ENCODE measurements at places on chromosomes 3 and 15. TPM values are rescaled to one million over a fixed set of nuclear protein-coding genes. Genes with fewer than 3 reads are reported as not detected.

- no peak for DNase-seq
Observed at GRCh38 chr3:129058441-129059200, 2.0 kb upstream of the GP9 start.

GRCh38 chr3:45211466-45212094, 14.5 kb downstream of the TMEM158 start:
- DNase-seq: no peak

DNA sequence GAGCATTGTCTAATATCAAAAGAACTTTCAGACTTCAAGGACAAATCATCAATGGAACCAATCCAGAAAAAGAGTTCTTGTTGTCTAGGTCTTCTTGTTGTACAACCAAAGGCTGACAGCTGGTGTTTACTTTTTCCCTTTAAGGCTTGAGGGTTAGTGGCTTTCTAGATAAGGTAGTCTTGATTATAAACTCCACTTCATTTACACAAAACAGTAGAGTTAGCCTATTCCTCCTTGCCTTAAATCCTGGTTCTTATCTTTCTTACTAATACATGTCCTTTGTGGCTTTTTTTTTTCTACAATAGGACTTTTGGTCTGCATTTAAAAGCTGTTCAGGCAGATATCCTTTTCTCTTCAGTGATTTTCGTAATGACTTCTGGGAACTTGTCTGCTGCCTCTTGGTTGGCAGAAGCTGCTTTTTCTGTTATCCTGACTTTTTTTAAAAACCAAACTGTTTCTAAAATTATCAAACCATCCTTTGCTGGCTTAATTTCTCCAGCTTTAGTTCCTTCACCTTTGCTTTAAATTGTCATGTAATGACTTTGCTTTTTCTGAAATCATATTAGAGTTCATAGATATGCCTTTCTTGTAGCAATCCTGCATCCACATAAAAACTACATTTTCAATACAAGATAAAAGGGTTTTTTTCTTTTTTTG, 44.8 kb downstream of the STRIT1 start:
- DNase-seq: no peak

DNA sequence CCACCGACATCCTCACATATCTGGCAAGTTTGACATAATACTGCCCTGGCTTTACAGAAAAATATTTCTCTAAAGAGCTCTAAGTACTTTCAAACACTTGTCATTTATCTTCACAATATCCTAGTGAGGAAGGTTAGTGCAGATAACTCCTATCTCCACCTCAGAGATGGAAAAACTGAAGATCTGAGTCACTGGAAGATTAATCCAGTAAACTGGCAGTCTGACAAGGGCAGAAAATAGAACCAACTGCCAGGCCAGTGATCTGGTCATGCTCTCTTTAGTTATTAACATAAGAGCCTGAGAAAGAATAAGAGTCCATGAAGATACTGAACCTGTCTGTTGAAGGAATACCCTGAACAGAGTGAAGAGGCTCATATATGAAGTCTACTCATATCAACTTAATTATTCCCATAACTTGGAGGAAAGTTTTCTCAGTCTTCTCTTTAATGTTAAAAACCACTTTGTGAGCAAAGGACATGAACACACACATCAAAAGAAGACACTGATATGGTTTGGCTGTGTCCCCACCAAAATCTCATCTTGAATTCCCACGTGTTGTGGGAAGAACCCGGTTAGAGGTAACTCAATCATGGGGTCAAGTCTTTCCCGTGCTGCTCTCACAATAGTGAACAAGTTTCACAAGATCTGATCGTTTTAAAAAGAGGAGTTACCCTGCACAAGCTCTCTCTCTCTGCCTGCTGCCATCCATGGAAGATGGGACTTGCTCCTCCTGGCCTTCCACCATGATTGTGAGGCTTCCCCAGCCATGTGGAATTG, 61.4 kb downstream of the GOLIM4 start:
- DNase-seq: no peak

DNA sequence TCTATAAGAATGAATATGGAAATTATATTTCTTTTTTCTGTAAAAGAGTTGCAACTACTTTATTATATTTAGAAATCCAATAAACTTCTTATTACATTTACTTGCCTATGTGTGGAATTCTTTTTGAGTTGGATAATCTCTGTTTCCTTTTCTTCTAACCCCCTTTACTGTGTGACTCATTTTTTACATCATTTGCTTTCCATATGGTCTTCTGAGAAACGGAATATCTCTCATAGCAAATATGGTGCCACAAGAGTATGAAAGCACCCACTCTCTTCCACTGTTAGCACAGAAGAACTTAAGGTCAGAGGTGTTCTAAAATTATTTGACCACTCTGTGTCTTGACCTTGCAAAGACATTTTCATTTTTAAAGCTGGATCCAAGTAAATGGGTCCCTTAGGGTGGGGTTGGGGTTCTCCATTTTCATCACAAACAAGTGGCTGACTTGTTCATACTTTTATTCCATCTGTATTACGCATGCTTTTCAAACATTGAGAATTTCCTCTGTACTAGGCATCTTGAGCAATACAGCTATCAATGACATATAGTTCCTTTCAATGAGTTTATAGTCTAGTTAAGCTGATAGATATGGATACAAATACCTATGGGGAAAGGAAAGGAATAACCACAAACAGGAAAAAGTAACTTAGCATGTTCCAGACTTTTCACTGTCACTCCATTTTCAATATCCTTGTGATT, 281.1 kb upstream of the TPRG1 start:
- no peak for DNase-seq

ALDH1A3 gene
- 8.4 TPM for total RNA-seq

CPLX3 gene
- total RNA-seq: 13.0 TPM

TNNC1 gene
- total RNA-seq: 2,349 TPM

ARHGEF26 gene
- total RNA-seq: 5.9 TPM
